ENCODE measurements at places on chromosomes 5 and 9. TPM values are rescaled to one million over a fixed set of nuclear protein-coding genes. Genes with fewer than 3 reads are reported as not detected.

The NKD2 gene
- total RNA-seq, result 2.8 TPM

The FOXD4 gene
- 1.2 TPM for total RNA-seq

The USP20 gene
- 2.8 TPM for total RNA-seq

The SHOC1 gene
- 1.5 TPM for total RNA-seq

The SPEF2 gene
- 5.0 TPM for total RNA-seq

The GDNF gene
- not detected for total RNA-seq

The IFNA17 gene
- not detected for total RNA-seq

The SPINK7 gene
- not detected for total RNA-seq

The AQP7 gene
- total RNA-seq, result 0.97 TPM

The PAEP gene
- not detected for total RNA-seq

The CNTNAP3B gene
- total RNA-seq, result 23.1 TPM

The ANGPTL2 gene
- total RNA-seq, result 8.8 TPM

The SPOCK1 gene
- 5.9 TPM for total RNA-seq

The RFX3 gene
- total RNA-seq, result 0.60 TPM

The SUSD3 gene
- total RNA-seq, result not detected

The NR5A1 gene
- not detected for total RNA-seq

The FGF1 gene
- total RNA-seq, result 3.2 TPM

The SLCO6A1 gene
- not detected for total RNA-seq

The PCDHB2 gene
- 26.2 TPM for total RNA-seq

The ELAVL2 gene
- total RNA-seq, result 35.2 TPM

The SVEP1 gene
- 0.41 TPM for total RNA-seq

The GAPT gene
- not detected for total RNA-seq

The OR1J2 gene
- total RNA-seq, result not detected

The CDH12 gene
- total RNA-seq, result 71.9 TPM

The WHRN gene
- 0.37 TPM for total RNA-seq

The RACK1 gene
- total RNA-seq, result 4,964 TPM

The PCDHGC3 gene
- total RNA-seq, result 50.8 TPM

The NOP16 gene
- total RNA-seq, result 30.9 TPM

The ABLIM3 gene
- total RNA-seq, result 14.2 TPM

The RLN1 gene
- total RNA-seq, result not detected

The LCN15 gene
- not detected for total RNA-seq

The SAXO1 gene
- total RNA-seq, result under 0.01 TPM

The NIPAL4 gene
- not detected for total RNA-seq

The NME5 gene
- 5.6 TPM for total RNA-seq

The ARHGEF28 gene
- total RNA-seq, result 1.7 TPM

The SLC25A2 gene
- not detected for total RNA-seq

The PTPDC1 gene
- total RNA-seq, result 2.8 TPM

The C5orf58 gene
- total RNA-seq, result not detected

The PCDHGA5 gene
- total RNA-seq, result 0.50 TPM

Data from H4 (cell line).